ENCODE measurements at places on chromosomes 7 and 10.

DNA sequence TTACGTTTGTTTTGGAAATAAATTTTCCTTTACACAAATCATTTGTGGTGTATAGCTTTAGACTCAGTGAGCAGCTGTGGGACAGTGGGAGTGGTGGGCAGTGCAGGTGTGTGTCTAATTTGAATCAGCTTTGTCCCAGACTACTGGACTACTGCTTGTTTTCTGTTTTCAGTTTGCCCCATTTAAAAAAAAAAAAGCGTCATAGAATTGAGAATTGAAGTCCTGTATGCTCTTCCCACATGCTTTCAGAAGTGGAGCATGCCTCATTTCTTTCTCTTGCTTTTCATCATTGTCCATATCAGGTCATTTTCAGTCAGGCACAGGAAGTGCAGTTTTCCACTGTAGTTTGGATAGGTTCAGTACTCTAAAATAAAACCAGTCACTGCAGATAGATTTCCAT lies 66.1 kb downstream of the SHH start:
- no peak for DNase-seq

DNA sequence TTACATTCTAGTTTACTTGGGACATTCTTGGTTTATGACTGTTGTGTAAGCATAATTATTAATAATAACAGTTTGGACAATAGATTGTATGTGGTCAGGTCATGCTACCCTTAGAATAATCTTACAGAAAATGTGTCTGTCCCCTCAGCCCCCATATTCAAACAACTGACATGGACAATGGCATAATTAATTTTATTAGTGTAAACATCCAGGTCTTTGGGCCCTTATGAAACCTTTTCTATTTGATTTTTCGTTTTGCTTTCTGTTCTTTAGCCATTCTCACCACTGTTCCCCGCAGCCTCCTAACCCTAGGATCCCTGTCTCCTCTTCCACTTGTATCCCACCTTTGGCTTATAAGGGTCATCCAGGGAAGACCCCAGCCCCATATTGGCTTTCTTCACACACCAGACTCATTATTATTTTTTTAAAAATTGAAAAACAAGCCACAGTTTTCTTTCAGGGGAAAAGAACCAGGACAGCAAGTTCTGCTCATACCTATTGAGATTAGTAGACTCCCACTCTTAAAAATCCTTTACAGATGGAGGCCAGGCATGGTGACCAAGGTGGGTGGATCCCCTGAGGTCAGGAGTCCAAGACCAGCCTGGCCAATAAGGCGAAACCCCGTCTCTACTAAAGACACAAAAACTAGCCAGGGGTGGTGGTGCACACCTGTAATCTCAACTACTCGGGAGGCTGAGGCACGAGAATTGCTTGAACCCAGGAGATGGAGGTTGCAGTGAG lies 11.5 kb downstream of the VIM start:
- DNase-seq: no peak

DNA sequence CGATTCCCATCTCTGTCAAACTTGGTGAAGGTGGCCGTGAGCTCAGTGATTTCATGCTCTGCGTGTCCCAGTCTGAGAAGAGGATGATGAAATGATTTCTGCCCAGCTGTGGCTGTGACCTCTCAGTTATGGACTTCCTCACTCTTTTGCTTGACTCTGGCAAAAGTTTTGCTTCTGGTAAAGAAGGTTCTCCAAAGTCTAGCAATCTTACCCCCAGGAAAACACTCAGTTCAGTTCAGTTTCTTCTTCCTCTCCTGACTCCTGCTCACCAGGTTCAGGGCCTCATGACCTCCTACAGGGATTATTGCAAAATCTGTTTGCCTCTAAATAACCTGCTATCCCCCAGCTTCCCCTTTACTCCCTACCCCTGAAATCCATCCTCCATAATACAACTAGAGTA lies 4.9 kb upstream of the BLOC1S2 start:
- DNase-seq: no peak

DNA sequence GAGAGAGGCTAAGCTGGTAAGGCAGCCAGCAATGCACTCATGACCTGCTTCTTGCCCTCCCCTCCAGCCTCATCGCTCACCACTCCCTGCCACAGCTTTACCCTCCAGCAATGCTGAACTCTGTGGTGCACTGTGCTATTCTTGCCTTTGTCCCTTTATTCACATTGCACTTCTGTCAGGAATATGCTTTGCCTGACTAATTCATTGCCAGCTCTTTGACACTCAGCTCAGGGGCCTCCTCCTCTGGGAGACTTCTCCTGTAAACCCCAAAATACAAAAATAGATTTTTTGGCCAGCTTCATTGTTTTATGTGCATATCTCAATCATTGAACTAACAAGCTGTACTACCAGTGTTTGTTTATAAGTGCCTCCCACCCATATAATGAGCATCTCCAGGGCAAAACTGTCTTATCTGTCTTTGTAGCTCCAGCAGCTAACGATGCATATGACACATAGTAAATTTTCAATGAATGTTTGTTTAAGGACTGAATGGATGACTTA lies 8.2 kb downstream of the CNNM1 start:
- DNase-seq: no peak

DNA sequence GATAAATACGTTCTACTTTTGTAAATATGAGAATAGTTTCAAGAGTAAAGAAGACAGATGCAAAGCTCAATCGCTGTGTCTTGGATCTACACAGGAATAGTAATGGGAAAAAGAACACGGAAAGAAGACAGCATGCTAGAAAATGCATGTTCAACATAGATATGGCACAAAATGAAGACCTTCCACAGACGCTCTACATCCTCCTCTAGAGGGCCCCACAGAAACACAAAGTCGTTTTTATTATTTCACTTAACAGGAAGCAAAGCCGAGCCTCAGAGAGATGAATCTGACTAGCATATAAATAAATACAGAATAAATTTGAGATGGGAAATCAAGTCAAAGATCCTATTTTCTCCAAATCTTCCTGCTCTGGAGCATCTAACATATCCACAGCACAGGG lies 292.6 kb downstream of the PARD3 start:
- DNase-seq: no peak

DNA sequence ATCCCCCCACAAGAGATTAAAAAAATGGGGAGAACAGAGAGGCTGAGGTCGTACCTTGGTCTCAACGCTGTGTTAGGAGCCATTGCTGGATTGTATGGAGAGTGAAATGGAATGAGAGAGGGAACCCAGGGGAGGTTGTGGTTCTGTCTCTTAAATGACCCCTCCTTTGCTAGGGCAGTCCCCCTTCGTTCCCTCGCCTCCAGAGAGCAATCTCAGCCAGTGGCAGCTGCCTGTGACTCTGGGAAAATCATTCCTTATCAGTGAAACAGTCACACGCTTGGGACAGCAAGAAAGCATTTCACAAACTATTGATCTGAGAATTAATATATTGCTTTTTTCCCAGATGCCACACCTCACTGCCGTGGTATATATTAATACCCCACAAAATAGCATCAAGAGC lies 12.0 kb upstream of the CARD11 start:
- no peak for DNase-seq

GRCh38 chr7:114921631-114922025 lies 266 bp upstream of the MDFIC start:
- peak; percentile 33 for DNase-seq

GRCh38 chr7:15765753-15766152 lies 79.3 kb upstream of the MEOX2 start:
- no peak for DNase-seq

DNA sequence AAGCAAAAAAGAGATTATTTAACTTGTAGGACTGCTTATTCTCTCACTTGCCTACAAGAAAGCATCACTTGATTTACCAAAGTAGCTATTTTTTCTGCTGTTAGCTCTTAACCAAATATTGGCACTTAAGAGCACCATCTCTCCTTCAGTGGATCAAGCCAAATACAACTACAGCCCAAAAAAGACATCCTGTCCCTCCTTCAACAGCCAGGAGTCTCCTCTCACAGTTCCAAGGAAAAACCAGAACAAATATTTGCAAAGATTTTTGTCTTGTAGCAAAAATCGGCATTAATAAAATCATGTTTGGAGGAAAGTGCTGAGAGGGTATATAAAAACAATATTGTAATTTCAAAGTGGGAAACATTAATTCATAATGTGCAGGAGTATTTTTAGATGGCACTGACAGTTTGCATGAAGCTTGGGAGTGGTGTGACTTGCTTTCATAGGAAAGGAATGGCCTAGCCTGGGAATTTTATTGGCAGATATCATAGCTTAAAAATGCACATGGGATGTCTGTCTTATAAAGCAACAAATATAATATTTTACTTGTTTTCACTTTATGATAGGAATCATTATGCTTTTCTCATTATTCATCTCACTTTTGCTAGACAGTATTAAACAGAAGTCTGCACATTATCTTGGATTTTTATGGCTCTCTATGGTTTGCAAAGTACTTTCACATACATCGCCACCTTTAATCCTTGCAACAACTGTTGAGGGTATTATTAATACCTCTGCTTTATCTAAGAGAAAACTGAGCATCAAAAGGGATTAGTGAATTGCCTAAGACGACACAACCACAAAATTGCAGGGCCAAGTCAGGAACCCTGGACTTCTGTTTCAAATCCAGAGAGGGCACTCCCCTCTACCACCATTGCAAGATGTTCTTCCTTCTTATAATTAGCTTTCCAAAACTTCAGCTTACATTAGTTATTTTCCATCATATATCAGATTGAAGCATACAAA lies 103.5 kb downstream of the AGMO start:
- DNase-seq: no peak

DNA sequence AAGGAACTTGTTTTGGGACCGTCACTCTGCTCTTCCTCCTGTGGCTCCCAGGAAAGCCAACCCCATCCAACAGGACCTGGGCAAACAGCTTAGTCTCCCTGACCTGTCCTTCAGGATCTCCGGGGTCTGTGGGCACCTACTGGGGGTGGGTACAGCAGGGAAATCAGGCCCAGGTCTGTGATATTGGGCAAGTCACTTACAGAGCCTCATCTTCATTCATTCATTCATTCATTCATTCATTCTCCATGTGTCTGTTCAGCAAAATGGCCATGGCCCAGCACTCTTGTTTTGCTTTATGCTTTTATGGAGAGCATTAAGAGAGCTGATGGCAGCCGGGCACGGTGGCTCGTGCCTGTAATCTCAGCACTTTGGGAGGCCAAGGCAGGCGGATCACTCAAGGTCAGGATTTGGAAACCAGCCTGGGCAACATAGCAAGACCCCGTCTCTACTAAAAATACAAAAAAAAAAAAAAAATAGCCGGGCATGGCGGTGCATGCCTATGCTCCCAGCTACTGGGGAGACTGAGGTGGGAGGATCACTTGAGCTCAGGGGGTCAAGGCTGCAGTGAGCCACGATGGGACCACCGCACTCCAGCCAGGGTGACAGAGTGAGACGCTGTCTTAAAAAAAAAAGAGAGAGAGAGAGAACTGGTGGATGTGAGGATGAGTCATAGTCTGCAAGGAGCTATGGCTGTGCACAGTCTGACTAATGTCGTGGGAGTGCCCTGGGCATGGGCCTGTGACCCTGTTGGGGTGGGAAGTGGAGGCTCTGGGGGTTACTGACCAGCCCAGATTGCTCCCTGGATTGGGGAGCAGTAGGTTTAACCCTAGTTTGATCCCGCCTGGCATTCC lies 54.3 kb downstream of the CLIP2 start:
- DNase-seq: peak; percentile 10

- peak; percentile 27 for DNase-seq
These were observed 52.8 kb downstream of the ARHGAP22 start for GRCh38 chr10:48551861-48552591.

DNA sequence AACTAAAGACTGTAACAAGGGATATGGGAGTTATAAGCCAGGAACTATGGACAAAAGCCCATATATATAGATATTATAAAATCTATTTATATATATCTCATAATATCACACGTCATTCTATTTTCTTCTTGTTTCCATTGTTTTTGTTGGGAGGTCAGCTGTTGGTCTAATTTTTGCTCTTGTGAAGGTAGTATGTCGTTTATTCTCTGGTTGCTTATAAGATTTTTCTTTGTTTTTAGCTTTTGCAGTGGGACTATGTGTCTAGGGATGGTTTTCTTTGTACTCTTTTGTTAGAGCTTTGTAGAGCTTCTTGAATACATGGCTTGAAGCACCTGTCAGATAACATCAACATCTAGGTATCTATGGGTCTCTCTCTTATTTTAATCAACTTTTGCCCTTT lies 14.0 kb downstream of the ARL4A start:
- no peak for DNase-seq

DNA sequence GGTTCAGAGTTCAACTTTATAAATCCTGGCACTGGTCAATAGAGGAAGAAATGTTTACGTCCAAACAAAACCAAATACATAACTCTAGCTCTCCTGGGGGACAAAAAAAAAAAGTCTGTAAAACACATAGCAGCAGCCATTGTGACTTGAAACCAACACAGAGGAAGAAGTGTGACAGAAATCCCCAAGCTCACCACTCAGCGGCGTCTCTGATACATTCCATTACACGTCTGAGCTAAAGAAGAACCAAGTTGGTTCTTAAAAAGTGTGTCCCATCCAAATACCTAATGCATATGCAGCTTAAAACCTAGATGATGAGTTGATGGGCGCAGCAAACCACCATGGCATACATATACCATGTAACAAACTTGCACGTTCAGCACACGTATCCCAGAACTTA lies 58.3 kb upstream of the NANOS1 start:
- no peak for DNase-seq

DNA sequence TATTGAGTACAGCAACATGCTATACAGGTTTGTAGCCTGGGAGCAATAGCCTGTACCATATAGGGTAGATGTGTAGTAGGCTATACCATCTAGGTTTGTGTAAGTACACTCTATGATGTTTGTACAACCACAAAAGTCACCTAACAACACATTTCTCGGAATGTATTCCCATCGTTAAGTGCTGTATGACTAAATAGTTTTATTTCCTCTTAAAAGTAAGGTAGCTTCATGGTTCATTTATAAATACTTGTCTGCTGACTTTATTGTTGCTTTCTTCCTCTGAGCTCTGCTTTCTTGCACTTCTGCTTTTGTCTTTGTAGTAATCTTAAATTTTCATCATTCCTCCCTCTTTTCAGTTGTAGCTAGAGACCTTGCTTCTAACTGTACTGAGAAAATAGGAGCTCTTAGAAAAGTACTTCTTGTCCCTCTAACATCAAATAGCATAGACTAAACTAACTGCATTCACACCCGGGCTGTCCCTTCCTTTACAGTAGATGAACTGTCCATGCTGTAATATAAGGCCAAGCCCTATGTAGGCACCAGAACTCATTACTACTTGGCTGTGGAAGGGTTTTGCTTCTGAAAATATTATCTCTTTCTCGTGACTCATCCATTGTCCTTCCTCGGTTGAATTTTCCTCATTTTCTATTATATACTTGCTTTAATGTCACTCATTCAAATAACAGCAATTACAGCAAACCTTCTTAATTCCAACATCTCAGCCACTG lies 55.4 kb upstream of the FAM3C start:
- no peak for DNase-seq

DNA sequence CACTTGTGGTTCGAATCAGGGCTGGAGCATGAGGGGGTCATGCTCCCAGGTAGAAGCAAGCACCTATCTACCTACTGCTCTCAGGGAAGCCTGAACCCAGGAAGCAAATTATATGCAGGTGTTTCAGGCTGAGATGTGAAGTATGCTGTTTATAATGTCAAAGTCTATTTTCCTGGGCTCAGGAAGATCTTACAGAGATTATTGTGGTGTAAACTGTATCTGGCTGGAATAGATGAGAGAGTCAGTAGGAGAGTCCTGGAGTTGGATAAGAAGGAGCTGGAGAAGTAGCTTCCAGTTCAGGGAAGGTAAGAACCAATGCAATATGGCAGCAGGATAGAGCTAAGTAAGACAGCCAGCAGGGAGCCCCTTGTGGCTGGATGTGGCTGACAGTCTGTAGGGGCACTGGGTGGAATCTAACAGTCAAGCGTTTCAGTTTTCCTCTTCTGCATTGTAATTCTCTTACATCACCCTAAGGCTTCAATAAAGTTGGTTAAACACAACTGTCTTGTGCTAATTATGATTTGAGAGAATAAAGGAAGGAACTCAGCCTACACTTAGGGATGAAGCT lies 105.9 kb upstream of the EEPD1 start:
- no peak for DNase-seq

GRCh38 chr10:20598590-20598989 lies 298.5 kb downstream of the NEBL start:
- DNase-seq: no peak

All from activated naive CD8-positive, alpha-beta T cell treated with anti-CD3 and anti-CD28 coated beads, Interleukin-2, amount 50 U/mL, for 24 hours (primary cell).